Activated gamma-delta T cell treated with anti-CD3 and anti-CD28 coated beads, Interleukin-2, amount 50 U/mL, for 16 hours (primary cell): ENCODE measurements at places on chromosomes 2 and 18.

GRCh38 chr18:525036-525797 is 24.7 kb upstream of the COLEC12 start:
- DNase-seq: no peak

DNA sequence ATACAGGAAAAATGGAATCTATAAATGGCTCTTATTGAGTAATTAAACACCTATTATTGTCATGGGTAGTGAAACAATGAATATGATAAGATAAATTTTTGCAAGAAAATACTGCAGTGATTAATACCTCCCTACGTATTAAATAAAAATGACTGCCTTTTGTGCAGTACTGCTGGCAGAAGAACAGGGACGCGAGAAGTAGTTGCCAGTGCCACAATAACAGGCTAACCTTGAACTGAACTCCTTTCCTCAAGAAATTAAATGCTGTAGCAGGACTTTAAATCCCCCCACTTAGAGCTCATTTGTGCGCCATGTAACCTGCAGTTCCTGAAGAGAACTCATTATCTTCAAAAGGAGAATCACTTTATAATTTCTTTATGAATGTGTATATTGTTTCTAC is 24.6 kb downstream of the FIGN start:
- no peak for DNase-seq

DNA sequence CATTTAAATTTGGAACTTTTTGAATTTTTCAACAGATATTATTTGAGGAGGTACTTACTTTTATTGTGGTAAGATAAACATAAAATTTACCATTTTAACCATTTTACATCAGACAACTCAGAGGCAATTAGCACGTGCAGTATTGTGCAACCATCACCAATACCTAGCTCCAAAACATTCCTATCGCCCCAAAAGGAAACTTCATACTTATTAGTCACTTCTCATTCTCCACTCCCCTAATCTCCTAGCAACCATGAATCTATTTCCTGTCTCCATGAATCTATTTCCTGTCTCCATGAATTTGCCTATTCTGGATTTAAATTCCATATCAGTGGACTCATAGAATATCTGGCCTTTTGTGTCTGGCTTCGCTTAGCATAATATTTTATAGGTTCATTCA is 69.9 kb upstream of the FAM136A start:
- no peak for DNase-seq

DNA sequence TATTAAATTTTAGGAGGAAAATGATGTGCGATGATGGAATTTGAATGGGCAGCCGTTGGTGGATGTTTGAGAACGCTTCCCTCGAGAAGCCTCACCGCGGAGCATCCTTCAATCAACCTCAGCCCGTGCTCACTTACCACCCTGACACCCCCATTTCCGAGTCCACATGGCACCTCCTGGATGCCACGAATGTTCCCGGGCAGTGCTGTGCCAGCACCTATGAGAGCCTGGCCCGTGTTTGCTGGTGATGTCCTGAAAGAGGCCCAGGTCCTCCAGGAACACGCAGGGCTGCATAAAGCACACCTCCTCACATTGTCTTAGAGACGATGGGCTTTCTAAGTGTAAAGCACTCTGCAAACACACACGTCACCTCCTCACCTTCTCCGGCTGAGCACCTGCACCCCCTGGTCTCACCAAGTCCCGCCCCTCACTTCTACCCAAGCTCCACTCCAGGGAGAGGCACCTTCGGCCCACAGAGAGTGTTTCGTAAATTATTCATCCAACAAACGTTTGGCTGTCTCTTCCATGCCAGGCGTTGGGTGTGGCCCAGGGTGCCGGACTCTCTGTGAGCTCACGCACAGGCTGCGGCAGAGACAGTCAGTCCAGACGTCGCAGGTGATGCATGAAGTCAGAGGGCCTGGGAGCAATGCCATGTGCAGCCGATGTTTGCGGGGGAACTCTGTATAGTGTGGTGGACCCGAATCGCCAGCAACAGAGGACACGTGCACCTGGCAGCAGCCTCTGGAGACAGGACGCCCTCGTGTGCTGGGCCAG is 150.0 kb downstream of the TPO start:
- DNase-seq: no peak

DNA sequence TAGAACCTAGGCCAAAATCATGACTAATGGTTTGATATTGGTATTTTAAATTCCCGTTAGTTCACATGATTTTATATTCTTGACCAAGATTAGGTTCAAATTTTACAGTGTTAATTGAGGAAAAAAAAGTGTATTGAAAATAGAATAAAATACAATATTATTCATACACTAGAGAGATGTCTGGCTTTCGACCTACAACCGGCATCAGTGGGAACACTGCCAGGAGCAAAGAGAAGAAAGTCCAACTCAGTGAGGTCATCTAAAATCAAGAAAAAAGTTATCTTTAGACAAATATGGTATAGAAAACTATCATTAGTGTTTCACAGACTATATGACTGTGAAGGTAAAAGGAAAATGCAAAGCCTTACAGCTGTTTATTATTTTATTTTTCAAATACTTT is 81.5 kb downstream of the PIGN start:
- DNase-seq: no peak

DNA sequence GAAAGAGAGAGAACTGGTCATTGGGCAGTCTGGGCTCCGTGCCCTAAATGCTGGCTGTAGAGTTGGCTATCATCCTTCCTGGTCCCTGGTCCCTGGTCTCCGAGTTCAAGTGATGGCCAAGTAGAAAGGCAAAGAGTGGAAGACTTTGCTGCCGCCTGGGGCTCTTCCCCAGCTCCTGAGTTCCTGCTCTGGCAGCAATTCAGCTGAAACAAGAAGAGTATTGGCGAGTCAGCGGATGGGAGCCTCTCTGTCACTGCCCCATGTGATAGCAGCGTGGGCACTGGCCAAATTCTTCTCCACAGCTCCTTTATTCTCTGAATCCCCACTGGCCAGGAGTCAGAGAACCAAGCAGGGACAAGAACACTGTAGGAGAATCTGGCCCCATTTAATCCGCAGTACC is 351.0 kb upstream of the POU3F3 start:
- DNase-seq: no peak

- DNase-seq: no peak
These were observed 196.6 kb upstream of the SLC35G4 start for GRCh38 chr18:11412811-11413210.

DNA sequence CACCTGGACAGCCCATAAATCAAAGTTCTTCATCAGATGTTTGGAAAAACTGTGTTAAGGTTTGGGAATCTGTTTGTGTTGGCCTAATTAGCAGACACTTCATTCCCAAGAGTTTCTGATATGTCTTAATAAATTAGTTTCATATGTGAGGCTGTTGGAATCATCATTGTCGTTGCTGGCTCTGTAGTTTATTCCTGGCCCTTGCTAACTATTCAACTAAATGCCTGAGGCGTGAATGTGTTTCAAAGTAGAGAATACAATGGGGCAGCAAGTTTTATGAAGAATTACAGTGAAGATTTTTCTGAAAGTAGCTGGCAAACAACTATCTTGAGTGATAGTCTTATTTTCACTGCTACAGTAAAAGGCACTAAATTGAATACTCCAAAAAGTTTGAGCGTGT is 141.1 kb downstream of the PARD3B start:
- no peak for DNase-seq

- DNase-seq: no peak
These were observed 121.4 kb downstream of the SCN3A start for GRCh38 chr2:165082479-165082878.

GRCh38 chr2:205696927-205697441 is 14.7 kb downstream of the NRP2 start:
- no peak for DNase-seq

DNA sequence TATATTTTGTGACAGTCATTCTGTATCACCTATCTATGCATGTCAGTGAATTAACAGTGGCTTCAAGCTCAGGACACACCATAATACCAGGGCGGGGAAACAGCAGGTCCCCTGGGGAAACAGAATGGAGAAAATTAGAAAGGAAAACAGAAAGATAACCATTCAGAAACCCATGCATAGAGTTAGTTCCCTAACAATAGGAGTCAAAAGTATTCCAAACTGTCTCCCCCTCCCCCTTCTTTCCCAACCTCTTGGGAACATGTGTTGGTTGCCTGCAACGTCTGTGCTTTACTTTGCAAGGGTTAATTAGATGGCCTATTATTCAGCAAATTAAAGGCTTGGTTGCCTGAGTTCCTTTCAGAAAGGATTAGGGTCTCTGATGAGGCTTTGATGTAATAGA is 176.4 kb downstream of the MYO3B start:
- no peak for DNase-seq

DNA sequence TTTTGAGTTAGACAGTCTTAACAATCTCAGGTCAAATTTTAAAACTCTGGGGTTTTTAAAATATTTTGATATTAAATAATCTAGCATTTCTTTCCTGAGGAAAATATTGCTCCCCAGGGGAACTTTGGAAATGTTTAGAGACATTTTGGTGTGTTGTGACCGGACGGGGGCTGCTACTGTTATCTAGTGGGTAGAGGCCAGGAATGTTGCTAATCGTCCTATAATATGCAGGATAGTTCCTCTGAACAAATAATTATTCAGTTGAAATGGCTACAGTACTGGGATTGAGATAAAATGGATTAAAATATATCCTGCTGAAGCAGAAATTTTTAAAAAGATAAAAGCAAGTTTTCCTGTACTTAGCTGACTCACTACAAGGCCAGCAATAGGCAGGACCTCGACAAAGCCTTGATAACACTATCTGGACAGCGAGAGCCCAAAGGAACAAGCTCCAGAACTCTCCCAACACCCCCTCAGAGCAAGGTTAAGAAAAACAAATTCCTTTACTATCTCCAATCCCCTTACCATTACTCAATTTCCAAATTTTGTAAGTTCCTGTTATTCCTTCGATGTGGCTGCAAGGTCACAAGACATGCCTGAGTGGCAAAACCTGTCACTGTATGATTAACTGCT is 1407.4 kb downstream of the SUCLG1 start:
- DNase-seq: no peak

- no peak for DNase-seq
These were observed 8.3 kb upstream of the IL1R2 start for GRCh38 chr2:101983486-101983885.

DNA sequence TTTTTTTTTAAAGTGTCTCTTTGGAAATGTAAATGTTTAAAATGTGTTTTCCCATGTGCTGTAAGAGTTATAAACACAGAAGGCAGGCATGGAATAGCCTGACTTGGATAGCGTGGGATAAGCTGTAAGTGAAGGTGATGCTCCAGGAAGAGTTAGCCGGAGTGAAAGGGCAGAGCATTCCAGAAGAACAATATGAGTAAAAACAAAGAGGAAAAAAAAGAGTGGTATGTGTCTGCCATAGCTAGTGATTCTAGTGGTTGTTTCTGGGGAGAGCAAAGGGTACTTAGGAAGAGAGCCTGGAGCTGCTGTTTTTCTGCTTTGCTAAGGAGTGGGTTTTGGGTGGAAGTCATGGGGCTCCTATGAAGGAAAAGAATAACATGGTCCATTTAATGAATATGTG is 126.9 kb upstream of the DLGAP1 start:
- DNase-seq: no peak

- no peak for DNase-seq
These were observed 80.5 kb downstream of the CDH19 start for GRCh38 chr18:66523219-66523991.

DNA sequence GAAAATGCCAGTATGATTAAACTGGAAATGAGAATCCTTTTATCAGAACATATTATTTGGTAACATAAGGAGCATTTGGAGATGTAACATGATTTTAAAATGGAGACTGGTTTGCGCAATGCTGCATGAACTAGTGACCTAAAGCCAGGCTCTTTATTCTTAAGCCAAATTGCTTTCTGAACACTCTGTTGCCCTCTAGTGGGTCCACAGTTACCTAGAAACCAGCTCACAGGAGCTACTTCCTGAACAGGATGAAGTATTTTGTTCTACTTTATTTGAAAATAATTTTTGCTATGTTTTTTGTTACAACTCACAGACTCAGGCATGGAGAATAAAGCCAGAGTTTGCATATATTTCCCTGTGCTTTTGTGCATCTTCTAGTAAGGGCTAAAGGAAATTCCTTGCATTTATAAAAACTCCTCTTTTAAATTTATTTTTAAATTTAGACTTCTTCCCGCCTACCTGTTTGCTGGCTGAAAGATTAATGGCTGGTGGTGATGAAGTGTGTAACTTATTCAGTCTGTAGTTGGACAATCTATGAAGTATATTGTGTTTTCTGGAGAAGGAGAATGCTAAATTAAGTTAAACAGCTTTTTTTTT is 146.7 kb downstream of the PARD3B start:
- DNase-seq: no peak
